Stimulated activated CD4-positive, alpha-beta T cell treated with anti-CD3 and anti-CD28 coated beads, Interleukin-1b, Interleukin-23, amount 100 ng/mL, for 1 hour (primary cell): ENCODE measurements at places on chromosomes 1 and 21.

DNA sequence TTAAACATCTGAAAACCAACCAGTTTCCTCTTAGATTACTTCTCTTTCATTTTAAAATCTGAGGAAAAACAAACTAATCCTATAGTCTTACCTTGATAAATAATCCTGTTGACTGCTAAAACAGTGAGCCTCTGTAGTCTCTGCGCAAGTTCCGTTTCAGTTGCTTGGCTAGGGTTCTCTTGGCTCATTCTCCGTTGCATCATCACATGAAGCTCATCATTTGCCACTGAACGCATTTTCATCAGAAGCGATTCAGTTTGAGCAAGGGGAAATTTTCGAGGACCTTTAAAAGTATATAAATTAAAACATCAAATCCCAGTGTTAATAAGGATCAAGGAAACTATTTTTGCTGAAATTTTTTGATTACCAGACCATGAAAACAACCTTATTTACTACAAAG is 96.7 kb upstream of the GNG4 start:
- no peak for DNase-seq

- no peak for DNase-seq
These were observed 65.7 kb upstream of the APP start for GRCh38 chr21:26236281-26236680.

GRCh38 chr1:93813076-93813475 is 65.9 kb downstream of the DNTTIP2 start:
- DNase-seq, result no peak

DNA sequence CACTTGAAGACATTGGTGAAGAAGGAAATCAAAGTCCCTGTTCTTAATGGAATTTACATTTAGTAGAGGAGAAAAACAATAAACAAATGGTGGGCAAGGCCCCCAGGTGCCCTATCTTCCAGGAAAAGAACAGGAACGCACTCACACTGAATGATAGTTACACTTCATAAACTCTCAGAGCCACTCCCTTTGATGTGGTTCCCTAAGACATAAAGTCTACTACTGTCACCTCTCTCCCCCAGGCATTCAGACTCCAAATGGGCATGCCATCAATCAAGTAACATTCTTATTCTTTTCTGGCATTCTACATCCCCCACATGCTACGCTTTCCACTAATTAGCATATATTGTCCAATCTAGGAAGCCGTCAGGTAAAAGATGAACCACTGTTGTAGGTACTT is 36.6 kb upstream of the PIGC start:
- DNase-seq, result no peak

DNA sequence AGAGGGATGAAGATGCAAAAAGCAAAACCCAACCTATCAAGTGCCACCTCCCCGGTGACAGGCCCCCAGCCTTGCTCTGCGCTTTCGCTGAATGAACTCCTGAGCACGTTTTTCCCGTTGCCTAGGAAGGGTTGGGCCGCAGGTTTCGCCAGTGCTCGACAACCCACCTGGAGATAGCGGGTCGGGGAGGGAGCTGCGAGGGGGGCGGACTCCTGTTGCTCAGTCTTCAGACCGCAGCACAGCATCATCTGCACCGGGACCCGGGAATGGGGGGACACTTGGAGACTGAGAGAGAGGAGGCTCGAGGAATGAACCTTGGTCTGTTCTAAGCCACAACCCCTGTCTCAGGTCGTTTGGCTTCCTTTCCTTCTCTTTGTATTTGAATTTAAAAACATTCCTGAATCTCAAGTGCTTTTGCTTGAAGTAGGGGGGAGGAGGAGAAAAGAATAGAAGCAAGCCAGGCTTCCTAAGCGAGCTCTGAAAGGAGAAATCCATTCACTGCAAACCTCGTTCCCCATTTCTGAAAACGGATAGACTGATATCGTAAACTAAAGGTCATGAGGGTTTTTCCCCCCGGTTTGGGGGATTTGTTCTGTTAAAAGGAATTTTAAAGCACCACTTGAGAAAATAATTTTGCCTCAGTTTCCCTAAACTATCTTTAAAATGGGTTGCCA is 1.2 kb downstream of the AK5 start:
- DNase-seq, result no peak

GRCh38 chr21:38395581-38395980 is 102.7 kb downstream of the ERG start:
- DNase-seq, result no peak

GRCh38 chr1:8563944-8564537 is 246.1 kb downstream of the SLC45A1 start:
- DNase-seq, result no peak

- no peak for DNase-seq
These were observed 2.8 kb upstream of the SLC2A1 start for GRCh38 chr1:42961312-42962091.

DNA sequence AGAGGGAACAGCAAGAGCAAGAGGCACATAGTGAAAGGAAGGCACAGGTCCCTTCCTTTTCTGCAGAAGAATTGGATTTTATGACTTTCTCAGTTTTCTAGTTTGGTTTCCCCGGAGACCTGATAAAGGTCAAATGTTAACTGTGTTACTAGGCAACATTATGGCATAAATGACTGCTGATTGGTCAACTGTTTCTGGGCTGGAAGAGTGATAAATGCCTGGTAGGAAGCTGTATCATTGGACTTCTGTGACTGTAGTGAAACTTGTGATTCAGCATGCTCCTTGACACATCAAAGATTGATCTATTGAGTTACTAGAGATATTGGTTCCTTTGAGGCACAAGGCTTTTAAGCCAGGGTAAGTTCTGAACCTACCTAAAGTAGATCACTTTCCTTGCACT is 55.7 kb downstream of the LRRC8C start:
- DNase-seq, result no peak

GRCh38 chr1:20885121-20885520 is 98.0 kb upstream of the HP1BP3 start:
- no peak for DNase-seq

DNA sequence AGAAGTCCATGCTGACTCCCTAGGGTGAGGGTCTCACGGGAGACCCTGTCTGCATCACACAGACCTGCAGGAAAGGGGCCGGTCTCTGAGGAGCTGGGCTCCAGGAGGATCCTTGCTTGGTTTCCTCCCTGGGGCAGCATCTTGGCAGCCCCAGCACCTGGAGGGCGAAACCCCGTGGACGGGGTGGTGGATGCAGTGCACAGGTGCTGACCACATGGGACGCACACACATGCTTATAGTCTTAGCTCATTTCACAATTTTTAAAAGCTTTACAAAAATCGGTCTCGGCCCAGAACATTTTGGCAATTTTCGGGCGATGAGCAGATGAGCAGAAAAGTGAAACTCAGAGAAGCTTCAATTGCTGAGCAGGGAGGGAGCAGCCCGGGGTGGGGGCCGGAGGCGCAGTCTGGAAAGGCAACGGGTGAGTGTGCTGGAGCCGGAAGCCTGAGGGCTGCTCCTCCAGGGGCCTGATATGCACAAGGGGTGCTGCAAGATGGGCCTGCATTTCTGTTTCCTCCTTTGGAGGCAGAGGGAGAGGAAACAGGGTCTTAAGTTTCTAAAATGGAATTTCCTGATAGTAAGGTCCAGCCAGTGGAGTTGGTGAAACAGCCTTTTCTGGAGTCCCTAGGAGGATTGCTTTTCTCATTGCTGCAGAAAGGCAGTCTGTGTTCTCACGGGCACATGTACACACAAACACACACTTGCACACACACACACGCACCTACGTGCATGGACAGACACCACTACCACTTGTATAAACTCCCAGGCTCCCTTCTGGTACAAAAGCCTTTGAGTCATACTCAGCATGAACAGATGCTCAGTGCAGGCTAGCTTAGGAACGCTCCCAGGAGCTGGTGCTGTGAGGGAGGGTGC is 60.6 kb downstream of the SCCPDH start:
- no peak for DNase-seq

DNA sequence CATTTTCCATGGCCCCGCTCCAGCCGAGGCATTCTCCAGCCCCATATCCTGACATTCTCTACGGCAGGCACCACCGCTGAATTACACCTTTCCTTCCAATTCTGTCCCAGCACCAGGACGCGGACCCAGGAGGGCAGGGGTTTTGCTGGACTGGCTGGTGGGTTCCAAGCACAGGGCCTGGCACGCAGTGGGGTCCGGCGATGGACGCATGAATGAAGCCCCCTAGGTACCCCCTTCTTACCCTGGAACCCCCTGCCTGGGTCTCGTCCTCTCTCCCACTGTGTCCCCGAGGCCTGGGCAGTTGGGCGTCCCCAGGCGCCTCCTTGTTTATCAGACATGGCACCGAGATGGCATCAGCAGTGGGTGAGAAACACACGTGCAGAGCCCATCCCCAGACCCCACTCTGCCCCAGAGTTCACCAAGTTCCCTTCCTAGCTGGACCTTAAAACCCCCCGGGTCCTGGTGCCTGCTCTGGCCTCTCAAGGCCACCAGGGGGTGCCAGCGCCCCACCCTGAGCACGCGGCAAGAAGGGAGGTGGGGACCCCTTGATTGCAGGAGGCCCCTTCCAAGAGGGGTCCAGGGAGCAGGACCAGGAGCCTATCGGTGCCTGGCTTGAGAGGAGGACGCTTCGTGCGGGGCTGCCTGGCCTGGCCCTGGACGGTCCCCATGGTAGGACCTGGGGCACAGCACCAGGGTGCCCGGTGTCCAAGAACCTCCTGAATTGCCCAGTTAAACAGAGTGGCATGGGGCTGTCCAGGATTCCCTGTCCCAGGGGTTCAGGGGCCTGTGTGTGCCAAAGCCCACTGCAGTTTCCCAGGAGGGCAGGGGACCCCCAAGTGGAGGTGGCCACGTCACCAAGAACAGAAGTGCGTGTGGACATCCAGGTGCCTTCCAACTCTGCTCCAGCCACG is 46.1 kb downstream of the MEGF6 start:
- no peak for DNase-seq

DNA sequence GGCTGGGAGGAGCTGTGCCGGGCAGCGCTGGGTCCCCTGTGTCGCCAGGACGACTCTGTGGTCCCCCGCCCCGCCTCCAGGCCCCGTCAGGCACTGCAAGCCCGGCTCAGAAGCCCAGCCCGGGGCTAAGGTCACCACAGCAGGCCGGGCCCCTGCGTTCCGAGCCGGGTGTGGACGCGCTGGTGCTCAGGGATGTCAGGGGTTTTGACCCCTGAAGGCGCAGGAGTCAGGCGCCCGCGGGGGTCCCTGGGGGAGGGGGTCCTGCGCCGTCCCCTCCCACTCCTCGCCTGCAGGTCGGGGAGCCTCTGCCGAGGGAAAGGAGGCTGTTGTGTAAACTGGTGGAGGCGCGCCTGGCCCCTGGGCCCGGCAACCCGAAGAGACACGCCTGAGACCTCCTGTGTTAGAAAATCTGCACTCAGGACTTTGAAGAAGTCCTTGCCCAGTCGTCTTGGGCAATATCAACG is 23.7 kb upstream of the TMEM54 start:
- DNase-seq, result no peak
